ENCODE measurements at places on chromosomes 11 and 22.

DNA sequence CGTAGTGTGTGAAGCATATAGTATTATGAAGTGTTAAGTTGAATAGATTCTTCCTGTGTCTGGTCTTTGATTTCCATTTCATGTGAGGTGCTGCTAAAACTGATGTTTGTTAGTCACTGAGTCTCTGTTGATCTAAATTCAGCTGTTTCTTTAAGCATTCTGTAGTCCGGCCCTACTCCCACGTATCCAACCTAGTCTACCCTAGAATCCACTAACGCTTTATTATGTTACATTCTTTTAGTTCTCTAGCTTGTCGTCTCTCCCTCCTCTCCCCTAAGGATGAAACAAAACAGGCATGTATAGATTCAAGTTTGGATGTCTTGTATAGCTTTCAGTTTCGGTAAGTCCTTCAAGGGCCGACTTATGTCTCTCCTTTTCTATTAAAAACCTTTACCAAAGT lies 4.1 kb downstream of the WEE1 start:
- DNase-seq: no peak

DNA sequence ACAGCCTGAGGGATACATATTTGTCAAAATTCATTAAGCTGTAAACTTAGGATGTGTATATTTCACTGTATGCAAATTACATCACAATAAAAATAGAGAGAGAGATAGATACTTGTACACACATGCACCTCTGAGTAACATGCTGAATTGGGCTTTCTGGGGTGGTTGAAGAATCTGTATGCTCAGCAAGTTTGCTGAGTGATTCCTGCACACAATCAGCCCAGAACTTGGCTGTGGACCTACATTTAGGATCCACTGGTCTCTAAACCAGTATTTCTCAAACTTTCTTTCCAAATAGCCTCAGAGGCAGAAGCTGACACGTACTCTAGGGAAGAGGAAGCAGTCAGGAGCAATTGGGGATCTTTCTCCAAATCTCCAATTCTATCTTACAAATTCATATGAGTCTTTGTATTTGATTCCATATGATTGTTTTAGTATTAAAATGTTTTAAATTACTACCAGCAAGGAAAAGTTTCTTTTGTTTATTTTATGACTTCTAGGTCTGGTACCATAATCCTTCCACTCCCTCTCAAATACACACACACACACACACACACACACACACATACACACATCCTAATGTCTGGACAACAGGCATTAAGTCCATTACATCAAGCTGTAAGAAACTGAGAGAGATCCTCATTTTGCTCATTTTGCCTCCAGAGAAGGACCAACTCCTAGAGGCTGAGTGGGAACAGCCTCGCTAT lies 20.0 kb downstream of the SYT13 start:
- no peak for DNase-seq

GRCh38 chr11:61797263-61797944 lies 4.7 kb downstream of the FEN1 start:
- DNase-seq: peak; percentile 78

- no peak for DNase-seq
These were observed 186.2 kb downstream of the SPON1 start for GRCh38 chr11:14148653-14149273.

DNA sequence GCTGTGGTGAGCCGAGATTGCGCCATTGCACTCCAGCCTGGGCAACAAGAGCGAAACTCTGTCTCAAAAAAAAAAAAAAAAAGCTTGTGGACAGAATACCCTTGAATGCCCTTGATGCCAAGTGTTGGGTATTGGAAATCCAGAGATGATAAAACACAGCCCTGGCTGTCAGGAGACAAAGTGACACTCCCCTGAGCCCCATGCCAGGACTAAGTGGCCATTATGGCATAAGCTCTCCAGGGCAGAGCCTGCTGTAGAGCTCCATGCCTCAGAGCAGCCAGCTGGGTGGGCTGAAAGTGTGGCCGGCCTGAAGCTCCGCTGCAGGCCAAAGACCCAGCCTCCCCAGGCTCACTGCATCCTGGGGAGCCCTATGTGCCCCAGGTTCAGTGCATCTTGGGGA lies 4.9 kb downstream of the RNF215 start:
- DNase-seq: no peak

GRCh38 chr11:63619967-63620366 lies 5.7 kb upstream of the PLAAT3 start:
- no peak for DNase-seq

- no peak for DNase-seq
These were observed 664.3 kb downstream of the BRD1 start for GRCh38 chr22:49163258-49163959.

GRCh38 chr22:18070041-18070440 lies 7.7 kb upstream of the PEX26 start:
- no peak for DNase-seq

GRCh38 chr11:117871160-117871559 lies 5.3 kb downstream of the FXYD6 start:
- no peak for DNase-seq

GRCh38 chr11:17768547-17768946 lies 34.0 kb downstream of the KCNC1 start:
- DNase-seq: no peak

DNA sequence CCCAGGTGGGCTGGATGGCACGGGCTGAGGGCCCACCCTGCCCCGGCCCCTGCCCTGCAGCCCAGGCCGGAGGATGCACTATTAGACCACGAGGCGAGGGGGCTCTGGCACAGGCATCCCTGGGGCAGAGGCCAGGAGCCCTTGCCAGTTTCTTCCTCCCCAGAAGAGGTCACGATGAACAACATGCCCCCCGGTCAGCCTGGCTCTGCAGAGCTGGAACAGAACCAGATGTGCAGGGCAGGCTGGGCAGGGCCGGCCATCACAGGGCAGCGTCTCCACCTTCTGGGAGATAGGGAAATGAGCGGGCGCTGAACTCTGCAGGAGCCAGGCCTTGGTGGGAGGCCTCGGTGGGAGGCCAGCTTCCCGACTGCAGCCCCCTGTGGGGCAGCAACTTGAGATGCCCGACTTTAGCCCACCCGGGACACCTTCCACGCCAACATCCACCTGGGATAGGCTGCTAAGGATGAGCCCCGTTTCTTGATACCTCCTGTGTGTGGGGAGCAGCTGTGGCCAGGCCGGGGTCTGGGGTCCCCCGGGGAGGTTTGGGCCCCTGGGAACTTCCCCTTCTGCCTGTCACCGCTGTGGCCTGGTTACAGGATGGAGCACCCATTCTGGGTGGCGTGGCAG lies 21.8 kb upstream of the GNB1L start:
- no peak for DNase-seq

GRCh38 chr11:106565326-106565725 lies 452.9 kb downstream of the GUCY1A2 start:
- DNase-seq: no peak

DNA sequence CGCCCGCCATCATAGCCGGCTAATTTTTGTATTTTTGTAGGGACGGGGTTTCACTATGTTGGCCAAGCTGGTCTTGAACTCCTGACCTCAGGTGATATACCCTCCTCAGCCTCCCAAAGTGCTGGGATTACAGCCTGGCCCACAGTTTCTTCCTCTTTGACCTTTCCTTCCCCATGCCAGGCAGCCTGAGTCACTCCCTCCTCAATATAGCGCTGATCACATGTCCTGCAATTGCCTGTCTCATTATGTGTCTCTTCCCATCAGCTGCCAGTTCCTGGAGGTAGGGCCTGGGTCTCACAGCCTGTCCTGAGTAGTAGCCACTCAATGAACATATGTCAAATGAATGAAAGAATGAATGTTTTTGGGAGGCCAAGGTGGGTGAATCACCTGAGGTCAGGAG lies 43.0 kb upstream of the CCDC134 start:
- DNase-seq: no peak
